ENCODE measurements at places on chromosomes 1 and 21.

DNA sequence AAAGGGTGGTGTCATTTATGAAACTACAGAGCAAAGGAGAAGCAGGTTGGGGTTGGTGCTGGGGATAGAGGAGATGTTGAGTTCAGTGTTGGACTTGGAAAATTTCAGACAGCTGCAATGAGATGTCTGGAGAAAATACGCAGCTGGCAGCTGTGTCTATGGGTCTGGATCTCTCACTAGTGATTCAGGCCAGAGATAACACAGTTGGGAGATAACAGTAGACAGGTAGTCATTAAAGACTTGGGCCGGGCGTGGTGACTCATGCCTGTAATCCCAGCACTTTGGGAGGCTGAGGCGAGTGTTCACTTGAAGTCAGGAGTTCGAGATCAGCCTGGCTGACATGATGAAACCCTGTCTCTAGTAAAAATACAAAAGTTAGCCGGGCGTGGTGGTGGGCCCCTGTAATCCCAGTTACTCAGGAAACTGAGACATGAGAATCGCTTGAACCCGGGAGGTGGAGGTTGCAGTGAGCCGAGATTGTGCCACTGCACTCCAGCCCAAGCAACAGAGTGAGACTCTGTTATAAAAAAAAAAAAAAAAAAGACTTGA, 2.5 kb upstream of the TFAP2E start:
- peak; percentile 50 for DNase-seq

DNA sequence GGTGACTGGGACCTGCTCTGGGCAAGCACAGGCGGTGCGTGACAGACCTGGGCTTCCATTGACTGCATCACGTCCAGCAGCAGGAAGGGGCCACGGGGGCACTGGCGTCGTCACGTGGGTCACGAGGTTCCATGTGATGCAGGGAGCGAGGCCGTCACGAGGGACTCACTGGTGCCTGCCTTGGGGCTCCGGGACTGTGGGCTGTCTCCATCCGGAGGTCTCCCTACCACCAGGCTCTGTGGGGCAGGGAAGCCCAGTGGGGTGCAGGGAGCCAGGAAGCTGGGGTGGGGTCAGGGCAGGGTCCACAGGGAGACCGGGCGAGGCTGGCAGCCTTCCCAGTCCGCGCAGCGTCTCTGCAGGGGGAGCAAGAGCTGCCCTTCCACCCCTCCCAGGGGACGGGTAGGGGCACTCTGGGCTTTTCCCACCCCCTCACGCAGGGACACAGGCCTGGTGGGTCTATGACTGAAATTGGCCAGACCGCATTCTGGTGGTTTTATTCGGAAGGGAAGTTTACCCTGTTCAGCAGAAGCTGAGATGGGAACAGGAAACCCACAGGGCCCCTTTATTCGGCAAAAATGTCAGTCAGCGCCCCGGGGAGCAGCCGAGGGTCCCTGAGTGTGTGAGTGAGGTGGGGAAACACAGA, 416 bp upstream of the TNFRSF14 start:
- no peak for DNase-seq

DNA sequence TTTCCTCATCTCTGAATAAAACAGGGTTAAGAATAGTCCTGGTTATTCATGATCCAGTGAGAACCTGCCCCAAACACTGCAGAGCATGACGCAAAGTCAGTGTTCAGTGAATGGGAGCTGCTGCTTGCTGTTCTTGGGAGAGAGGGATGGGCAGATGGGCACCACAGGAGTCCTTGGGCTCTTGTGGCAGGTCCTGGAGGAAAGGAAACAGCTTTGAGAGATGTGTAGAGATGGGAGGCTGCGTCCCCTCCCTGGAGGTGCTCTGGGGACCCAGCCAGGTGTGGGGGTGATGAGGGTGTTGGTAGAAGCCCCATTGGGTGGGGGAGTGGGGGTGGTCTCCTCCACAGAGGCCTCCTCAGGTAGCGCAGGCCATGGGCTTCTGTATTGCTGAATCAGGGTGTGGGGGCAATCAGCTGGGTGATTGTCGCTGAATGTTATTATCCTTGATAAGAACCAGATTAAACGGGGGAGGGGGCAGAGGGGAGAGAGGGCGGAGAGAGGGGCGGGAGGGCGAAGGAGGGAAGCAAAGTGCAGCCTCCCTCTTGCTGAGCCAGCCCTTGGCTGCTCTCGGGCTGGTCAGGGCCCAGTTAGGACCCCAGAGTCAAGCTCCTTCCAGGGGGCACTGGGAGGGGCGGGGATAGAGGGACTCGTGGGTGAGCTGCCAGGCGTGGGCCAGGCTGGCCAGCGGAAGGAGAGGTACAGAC, 22.9 kb upstream of the CASZ1 start:
- no peak for DNase-seq

- no peak for DNase-seq
Measured at GRCh38 chr1:56142301-56142700, 437.1 kb downstream of the PLPP3 start.

- no peak for DNase-seq
Measured at GRCh38 chr1:229900220-229900619, 166.8 kb upstream of the GALNT2 start.

- DNase-seq, result no peak
Measured at GRCh38 chr1:245873883-245874671, 633.0 kb downstream of the SMYD3 start.

- no peak for DNase-seq
Measured at GRCh38 chr1:204615881-204616280, 69.7 kb downstream of the LRRN2 start.

GRCh38 chr1:11521582-11522399, 42.8 kb downstream of the DISP3 start:
- no peak for DNase-seq

- no peak for DNase-seq
Measured at GRCh38 chr1:193275773-193276172, 89.4 kb upstream of the B3GALT2 start.

DNA sequence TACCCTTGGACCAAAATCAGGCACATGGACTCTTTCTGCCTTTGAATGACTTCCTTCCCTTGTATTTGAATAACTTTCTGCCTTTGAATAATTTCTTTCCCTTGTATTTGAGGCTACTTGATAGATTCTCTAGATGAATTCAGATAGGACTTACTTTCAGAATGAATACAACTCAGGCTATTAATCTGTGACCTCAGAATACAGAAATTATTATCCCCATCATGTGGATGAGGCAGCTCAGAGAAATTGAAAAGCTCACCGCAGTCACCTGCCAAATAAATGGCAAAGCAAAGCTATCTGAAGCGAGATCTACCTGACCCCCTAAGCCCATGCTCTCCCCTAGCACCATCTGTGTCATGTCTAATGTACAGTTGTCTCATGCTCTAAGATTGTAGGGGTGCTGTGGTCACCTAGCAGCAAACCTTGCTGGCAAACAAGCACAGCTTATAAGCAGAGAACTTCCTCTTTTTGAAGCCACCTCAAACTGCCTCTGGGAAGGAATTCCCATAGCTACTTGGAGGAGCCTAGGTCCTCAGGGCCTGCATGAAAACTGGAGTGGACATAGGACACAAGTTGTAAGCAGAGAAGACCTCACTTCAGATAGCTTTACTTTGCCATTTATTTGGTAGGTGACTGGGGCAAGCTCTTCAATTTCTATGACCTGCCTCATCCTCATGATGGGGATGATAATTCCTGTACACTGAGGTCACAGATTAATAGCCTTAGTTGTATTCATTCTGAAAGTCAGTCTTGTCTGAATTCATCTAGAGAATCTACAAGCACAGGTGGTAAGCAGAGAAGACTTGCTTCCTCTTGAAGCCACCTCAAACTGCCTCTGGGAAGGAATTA, 66.1 kb downstream of the FASLG start:
- no peak for DNase-seq

DNA sequence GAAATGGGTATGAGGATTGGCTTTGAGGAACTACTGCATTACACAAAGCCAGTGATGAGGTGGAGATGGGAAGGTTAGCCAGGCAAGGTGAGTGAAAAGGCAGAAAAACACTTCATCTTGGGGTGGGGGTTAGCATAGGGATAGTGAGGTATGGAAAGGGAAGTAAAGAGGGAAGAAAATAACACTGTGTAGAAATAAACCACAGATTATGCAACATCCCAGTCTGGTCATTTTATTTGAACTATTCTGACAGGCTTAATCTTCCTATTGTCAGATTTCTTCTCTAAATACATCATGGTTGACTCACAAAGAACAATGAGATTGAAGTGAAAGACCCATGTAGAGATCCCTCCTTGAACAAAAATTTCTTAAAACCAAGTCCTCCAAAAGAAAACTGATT, 640.2 kb downstream of the PTPRC start:
- peak; percentile 35 for DNase-seq

- DNase-seq, result no peak
Measured at GRCh38 chr1:201088395-201088794, 23.8 kb downstream of the CACNA1S start.

DNA sequence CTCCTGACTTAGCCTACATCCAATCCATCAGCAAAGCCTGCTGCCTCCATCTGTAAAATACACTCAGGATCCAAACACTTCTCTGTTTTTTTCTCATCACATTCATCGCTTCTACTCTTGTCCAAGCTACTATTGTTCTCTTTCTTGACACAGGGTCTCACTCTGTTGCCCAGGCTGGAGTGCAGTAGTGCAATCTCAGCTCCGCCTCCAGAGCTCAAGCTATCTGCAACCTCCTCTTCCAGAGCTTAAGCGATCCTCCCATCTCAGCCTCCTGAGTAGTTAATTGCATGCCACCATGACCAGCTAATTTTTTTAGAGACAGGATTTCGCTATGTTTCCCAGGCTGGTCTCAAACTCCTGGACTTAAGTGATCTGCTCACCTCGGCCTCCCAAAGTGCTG, 44.3 kb upstream of the H6PD start:
- no peak for DNase-seq

DNA sequence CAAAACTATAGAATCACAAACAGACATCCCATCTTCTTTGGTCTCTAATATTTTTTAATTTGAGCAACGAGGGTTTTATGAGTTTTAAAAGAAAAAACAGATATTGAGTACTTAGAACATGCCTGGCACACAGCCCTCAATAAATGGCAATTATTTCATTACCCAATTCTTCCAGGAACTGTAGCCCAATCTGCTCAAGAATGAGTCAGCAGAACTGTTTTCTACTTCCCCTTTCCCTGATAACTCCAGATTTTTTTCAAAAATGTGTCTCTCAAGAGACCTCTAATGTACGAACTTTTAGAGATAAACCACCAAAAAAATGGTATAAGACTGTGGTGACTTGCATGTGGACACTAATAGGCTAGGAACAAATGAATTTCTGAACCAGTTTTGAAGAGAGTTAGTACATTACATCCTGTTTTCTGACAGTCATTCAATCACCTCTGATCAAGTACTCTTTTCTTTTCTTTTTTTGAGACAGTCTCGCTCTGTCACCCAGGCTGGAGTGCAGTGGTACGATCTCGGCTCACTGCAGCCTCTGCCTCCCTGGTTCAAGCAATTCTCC, 11.5 kb downstream of the ABL2 start:
- DNase-seq, result peak; percentile 28

GRCh38 chr1:228150120-228150460, 360 bp downstream of the GJC2 start:
- no peak for DNase-seq

- no peak for DNase-seq
Measured at GRCh38 chr1:32742199-32742947, 39.8 kb upstream of the SYNC start.

DNA sequence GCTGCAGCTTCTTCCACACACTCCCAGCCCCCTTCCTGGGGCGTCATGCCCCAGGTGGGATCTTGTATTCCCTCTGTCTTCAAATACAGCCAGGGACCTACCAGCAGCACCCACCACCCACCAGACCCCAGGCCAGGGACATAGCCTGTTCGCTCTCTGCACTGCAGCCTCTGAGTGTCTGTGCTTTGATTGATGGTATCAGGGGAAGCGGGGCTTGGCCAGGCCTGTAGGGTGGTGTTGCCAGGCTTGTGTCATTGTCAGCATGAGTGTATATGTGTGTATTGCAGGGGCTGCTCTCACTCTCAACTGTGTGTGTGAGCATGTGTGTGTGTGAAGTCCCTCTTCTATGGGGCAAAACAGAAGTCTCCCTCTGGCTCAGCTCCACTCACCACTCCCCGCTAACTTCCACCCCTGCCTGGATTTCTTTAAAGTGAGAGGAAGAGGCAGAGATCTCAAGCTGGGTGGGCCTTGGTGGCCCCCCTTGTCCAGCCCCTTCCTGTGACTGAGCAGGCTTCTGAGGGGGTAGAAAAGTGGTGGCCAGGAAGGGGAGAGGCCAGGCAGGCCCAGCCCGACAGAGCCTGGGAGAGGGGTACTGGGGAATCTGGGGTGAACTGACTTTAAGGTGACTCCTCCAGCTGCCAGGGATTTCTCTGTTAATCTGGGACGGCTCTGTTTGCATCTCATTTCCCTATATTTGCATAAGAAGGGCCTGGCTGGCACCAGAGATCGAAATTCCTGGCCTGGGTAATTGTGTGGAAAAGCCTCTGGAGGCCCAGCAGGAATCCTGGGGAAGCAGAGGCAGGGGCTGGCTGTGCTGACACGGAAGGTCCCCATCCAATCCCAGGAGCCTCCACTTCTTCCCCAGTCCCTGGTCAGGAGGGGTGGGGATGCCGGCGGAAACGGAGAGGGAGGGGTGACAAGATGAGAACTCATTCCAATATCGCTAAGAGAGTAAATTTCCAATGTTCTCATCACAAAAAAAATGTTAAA, 18.6 kb upstream of the ADGRB2 start:
- DNase-seq, result no peak

DNA sequence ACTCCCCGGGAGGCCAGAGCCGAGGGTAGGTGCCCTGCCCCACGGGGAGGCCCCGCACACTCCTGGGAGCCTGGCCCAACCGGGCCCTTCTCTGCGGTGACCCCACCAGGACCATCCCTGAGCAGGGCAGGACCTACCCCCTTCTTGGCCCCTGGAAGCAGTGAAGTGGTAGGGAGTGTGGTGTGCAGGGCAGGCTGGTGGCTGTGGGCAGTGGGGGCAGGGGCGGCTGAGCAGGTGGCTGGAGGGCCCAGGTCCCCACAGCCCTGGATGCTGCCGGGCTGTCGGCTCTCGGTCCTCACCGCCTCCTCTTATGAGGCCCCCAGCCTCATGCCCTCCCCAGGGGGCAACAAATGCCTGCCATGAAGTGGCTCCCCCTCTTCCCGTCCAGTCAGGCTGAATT, 19.5 kb downstream of the PLCH2 start:
- DNase-seq, result no peak

GRCh38 chr21:27645285-27645684, 678.4 kb upstream of the ADAMTS5 start:
- no peak for DNase-seq

DNA sequence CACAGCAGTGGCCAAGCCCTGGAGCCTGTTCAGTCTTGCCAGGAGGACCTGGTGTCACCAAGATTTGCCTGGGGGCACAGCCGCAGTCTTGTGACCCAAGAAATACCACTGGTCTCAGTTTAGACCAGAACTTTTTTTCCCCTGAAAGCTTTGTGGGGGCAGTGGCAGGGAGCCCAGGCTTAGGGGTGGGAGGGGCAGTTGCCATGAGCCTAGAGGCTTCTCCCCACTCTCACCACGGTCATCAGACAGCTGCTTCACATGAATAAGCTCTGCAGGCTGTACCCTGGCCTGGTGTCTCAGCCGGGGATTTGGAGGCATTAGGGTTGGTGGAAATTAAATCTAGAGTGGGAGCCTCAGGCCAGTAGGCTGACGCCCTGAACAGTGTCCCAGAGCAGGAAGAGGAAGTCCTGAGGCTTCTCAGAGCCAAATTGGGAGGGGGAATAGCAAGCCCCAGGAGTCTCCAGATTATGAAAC, 73.7 kb downstream of the SLC16A1 start:
- no peak for DNase-seq
